ENCODE measurements at places on chromosomes 12 and 14.

DNA sequence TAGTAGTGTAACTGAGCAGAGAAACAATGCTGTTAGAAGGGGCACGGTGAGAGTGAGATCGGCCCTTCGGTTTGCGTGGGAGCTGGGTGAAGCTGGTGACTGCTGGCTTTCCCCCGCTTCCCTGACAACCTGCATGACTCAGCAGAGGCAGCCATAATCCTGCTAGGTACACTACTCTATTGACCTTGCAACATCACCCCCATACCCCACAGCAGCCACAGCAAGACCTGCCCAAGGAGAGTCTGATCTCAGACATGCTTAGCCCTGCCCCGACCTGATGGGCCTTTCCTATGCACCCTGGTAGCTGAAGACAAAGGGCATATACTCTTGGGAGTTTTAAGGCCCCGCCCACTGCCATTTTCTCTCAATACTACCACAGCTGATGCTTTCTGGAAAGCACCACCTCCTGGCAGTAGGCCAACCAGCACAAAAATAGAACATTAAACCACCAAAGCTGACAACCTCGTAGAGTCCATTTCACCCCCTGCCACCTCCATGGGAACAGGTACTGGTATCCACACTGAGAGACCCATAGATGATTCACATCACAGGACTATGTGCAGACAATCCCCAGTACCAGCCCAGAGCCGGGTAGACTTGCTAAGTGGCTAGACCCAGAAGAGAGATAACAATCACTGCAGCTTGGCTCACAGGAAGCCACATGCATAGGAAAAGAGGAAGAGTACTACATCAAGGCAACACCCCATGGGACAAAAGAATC is 75.9 kb upstream of the RGS6 start:
- DNase-seq = no peak

- peak; percentile 77 for DNase-seq
These were observed 106.8 kb downstream of the ZFC3H1 start for GRCh38 chr12:71556875-71557274.

DNA sequence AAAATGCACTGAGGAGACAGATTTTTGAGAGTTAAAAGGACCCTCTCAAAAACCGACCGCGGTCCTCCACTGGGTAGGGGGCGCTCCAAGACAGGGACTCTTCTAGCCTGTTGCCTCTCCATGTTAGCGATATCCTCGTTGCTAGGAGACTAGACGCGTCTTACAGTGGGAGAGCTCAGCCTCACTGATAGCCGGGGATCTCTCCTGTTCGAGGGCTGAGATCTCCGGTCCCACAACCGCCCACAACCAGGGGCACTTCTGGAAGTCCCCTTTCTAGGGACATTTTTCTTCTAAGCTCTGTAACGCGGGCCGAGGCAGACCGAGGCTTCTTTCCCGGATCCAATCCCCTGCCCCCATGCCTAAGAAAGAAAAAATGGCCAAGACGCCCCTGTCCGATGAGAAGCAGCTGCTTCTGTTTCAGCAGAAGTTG is 21.3 kb downstream of the FKBP11 start:
- DNase-seq = peak; percentile 66

DNA sequence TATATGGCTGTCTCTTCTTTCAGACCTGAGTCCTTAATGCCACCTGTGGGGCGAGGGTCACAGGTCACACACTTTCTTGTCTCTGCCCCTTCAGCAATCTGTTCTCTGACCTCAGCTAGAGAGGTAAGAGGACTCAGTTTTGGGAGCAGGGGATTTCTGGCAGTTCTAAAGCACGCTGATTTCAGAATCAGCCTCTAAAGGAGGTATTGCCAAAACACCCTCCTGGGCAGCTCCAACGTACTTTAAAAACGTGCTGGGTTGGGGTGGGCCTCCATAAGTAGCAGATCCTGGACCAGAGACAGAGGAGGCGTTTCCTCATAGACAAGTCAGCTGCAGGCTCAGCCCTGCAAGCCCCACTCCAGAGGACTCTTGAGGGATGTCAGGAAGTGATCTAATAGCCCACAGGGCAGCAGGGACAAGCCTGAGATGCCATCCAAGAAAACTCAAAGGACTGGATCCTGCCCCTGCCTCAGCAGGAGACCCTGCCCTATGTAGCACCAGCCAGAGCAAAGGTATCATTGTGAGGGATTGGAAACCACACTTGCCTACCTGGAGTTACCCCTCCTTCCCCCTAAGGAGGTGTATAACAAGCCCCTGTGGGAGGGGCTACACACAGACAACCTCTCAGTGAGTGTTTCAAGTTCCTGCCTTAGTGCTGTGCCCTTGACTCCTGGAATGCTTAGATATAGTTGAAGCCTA is 8.5 kb downstream of the CTDSP2 start:
- DNase-seq = peak; percentile 31

GRCh38 chr14:88380405-88380804 is 5.1 kb upstream of the SPATA7 start:
- no peak for DNase-seq

DNA sequence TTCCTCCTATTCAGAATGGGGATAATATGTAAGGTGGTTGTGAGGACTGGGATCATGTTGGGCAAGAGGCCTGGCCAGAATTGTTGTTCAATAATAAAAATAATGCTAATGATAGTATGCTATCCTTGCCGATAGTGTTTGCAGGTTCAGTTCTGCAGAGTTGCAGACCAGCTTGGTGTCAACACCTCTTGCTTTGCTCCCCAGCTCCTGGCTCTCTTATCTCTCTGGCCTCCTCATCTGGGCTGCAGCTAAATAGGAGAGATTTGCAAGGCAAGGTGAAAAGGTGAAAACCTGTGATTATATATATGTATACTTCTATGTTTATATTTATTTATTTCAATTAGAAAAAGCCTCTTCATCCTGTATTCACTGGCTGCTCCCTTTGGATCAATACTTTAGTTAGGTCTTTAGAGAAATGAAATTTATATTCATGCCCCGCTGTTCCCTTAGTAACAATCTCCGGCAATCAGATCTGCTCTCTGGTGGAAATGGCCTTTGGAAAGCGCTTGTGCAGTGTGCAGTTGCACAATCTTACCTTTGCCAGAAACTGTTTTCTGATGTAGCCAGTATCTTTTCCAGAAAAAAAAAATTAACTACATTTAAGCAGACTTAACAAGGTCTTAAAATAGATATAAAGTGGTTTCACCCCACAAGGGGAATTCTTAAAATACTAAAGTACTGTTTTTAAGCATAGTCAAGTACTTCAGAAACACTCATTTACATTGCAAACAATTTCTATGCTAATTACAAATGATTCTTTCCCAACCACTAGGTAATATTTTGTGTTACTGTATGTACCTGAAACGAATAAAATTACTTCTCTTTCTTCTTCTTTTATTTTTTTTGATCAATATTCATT is 19.1 kb upstream of the ACVR1B start:
- no peak for DNase-seq

All from amniotic stem cell (primary cell).